ENCODE measurements at places on chromosomes 16 and 17. TPM values are rescaled to one million over a fixed set of nuclear protein-coding genes. Genes with fewer than 3 reads are reported as not detected.

- DNase-seq = no peak
Observed at GRCh38 chr16:13038591-13038990, 137.2 kb downstream of the SHISA9 start.

DNA sequence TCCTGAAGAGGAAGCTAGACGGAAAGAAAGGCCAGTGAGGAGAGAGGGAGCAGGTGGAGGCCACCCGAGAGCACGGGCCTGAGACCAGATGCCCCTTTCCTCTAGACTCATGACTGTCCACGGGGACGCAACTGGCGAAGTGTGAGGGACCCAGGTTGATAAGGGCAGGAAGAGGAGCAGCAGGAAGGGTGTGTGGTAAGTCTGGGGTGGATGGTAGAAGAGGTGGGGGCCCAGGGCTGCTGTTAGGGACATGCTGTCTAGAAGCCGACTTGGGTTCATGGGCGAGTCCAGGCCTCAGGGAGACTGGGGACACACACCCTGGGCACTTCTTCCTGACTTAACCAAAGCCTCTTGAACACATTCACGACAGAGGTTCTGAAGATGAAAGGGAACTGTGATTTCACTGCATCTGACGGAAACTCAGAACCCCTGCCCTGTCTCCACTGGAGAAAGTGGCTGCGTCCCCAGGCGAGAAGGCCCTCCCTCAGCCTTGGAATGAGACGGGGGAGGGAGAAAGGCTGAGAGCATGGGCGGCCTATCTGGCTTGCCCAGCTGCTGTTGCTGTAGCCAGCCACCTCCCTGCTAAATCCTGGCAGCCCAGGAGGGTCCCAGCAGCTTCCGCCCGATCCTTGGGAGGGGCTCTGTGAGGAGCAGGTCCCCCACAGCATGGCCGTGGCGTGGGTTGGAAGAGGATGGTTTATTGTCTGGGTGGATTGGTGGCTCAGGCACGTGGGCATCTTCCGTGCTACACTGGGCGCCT is 6.0 kb downstream of the HIC1 start:
- no peak for DNase-seq

- no peak for DNase-seq
Observed at GRCh38 chr17:79246225-79247190, 171.9 kb downstream of the ENGASE start.

GRCh38 chr16:86387468-86388440 is 122.6 kb upstream of the FOXF1 start:
- DNase-seq = peak; percentile 94

DNA sequence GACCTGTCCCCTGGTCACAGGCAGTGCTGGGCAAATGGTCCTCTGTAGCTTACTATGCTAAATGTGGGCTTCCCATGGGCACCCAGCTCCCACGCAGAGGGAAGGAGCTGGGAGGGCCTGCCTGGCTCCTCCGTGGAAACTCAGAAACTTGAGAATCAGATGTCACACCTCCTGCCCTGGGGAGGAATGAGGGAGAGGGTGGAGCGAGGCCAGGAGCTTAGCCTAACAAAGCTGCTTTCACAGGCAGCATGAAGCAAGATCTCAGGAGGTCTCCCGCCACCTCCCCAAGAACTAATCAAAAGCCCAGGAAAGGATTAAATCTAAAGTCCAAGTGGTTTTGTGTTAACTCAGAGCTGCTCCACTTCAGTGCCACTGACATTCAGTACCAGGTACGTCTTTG is 33.6 kb upstream of the XYLT2 start:
- DNase-seq = no peak

- no peak for DNase-seq
Observed at GRCh38 chr16:82735186-82735585, 108.4 kb downstream of the CDH13 start.

GRCh38 chr17:19744922-19745757 is 3.0 kb downstream of the ALDH3A1 start:
- DNase-seq = no peak

The SPATA22 gene
- polyA plus RNA-seq = not detected
